Left renal cortex interstitium (tissue), 4 donors: ENCODE measurements at places on chromosomes 5 and 9. TPM values are rescaled to one million over a fixed set of nuclear protein-coding genes. Genes with fewer than 3 reads are reported as not detected.

DNA sequence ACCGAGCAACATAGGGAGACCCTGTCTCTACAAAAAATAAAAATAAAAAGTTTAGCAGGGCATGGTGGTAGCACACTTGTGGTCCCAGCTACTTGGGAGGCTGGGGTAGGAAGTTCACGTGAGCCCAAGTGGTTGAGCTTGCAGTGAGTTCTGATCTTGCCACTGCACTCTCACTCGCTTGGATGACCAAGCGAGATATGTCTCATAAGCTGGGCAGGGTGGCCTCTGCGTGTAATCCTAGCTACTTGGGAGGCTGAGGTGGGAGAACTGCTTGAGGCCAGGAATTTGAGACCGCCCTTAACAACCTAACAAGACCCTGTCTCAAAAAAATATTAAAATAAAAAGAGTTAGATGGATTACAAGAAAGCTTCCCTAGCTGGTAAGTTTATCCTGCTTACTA, 32.5 kb downstream of the RASA1 start:
- no peak for DNase-seq

GRCh38 chr5:25241981-25242380, 597.2 kb upstream of the CDH10 start:
- no peak for DNase-seq

DNA sequence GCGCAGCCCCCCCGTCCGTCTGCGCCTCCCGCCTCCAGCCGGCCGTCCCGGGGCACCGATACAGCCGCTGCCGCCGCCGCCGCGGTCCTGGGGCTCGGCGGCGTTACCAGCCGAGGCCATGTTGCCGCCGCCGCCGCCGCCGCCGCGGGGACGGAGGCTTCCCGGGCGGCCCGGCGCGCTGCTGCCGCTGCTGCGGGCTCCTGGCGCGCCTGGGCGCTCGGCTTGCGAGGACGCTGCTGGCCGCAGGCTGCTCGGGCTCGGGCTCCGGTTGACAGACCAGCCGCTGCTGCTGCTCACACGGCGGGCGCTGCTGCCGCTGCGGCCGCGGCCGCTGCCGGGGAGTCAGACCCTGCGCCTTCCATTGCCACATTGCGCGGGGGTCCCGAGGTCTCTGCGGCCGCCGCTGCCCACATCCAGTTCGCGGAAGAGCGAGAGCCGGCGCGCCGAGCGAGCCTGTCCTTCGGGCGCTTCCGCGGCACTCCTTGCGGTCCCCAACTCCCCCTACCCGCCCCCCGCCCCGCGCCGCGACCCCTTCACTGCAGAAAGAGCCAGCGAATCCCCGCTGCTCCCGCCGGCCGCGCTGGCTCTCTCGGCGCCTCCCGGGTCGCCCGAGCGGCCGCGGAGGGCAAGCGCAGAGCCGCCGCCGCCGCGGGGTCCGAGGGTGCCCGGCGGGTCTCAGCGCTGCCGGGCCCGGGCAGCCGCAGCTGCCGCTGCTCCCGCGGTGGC, 8.4 kb downstream of the PTCH1 start:
- no peak for DNase-seq

DNA sequence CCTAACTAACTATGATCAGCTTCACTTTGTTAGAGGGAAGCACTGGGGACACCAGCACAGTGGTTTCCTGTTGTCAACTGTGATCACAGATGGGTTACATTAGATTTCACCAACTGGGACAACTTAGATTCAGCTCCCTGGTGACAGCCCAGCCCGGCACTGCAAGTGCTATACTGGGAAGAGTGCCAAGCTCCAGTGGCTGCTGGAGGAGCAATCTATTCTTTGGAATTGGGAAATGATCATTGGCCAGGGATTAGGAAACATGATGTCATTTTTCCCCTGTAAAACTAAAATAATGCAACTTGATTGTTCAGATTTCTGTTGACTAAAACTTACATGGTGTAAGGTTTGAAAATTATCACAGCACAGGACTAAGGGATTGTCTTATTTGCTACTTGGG, 33.2 kb downstream of the PTGR1 start:
- DNase-seq = no peak

DNA sequence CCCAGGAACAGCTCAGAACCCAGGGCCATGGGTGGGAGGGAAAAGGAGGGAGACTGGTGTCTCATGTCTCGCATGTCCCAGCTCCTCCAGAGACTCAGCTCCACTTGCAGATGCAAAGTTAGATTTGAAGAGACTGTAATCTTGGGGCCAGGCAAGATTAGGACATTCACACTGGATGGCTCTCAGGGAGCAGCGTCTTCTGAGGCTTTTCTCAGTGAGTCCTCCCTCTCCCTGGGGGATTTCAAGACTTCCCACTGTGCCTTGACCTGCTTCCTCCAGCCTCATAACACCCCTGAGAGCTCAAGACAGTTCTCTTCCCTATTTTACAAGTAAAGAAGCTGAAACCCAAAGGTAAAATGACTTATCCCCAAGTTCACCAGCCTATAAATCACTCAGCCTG, 10.5 kb upstream of the TCOF1 start:
- no peak for DNase-seq

DNA sequence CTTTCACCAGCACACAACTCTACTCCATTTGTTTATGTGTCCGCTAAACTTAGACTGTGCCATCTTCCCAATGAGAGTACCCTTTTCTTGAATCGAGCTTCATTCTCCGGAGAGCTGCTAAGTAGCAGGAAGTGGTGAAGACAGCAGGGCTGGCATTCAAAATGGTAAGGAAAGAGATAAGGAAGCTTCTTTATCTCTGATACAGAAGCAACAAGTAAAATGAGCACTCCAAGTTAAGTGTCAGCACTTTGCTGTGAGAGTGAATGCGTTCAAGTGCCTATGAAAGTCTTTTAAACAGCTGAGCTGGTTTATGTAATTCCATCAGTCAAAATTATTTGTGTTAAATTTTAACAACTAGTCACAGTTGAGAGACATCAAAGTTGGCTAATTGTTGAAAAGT, 386.8 kb upstream of the PTPRD start:
- no peak for DNase-seq

- DNase-seq = no peak
Measured at GRCh38 chr9:97310896-97311295, 3.4 kb downstream of the CCDC180 start.

- no peak for DNase-seq
Measured at GRCh38 chr9:122656378-122656777, 1.0 kb downstream of the OR1B1 start.

The PURA gene
- 11.8 TPM for polyA plus RNA-seq

The STKLD1 gene
- 3.1 TPM for polyA plus RNA-seq

The PCA3 gene
- polyA plus RNA-seq = 1.5 TPM
